ENCODE measurements at places on chromosomes 1 and 21.

DNA sequence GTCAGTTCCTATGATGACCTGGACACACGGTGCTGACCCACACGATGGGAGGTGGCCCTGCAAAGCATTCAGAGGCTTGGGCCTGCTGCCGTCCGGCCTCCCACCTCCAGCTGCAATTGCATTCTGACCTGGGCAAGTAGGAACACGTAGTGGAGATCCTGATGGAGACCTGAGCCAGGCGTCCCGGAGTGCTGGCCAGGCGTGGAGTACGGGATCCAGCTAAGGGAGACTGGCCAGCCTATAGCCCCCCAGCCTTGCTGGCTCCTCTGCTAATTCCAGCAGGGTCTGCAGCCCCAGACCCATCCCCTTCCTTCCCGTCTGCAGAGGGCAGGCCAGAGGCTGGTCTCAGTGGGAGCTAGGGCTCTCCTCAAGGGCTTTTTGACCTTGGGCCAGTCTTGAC is 11.2 kb downstream of the CD46 start:
- no peak for DNase-seq

DNA sequence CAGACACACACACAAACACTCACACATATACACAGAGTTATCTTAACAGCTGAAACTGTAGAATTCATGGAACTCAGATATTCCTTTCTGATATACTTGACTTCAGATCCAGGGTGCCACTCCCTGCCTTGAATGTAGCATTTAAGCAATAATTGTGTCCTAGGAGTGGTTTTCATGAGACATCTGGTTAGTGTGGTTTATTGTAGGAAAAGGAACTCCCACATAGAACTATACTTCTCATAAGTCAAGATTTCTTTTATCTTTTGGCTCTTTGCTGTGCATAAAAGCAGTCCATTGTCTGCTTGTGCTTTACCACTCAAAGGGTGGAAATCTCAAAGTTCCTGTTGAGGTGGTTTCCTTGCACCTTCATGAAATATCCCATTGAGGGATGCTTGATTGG is 272.6 kb upstream of the SGIP1 start:
- no peak for DNase-seq

DNA sequence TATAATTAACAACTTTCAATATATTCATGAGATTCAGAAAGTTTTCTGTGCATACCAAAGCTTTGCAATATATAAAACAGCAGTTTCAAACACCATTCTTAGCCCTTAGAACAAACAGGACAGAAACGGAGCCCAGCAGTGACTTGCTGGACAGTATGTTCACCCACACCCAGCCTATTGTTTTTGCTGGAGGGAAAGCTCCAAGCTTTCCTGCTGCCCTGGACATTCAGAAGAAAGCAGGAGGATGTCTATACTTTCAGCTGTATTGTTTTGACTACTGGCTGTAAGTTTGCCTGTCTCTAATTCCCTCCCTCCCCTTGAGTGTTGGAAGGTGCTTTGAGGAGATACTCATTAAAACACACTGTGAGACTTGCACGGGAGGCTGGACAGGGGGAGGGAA is 9.6 kb downstream of the DENND2C start:
- no peak for DNase-seq

DNA sequence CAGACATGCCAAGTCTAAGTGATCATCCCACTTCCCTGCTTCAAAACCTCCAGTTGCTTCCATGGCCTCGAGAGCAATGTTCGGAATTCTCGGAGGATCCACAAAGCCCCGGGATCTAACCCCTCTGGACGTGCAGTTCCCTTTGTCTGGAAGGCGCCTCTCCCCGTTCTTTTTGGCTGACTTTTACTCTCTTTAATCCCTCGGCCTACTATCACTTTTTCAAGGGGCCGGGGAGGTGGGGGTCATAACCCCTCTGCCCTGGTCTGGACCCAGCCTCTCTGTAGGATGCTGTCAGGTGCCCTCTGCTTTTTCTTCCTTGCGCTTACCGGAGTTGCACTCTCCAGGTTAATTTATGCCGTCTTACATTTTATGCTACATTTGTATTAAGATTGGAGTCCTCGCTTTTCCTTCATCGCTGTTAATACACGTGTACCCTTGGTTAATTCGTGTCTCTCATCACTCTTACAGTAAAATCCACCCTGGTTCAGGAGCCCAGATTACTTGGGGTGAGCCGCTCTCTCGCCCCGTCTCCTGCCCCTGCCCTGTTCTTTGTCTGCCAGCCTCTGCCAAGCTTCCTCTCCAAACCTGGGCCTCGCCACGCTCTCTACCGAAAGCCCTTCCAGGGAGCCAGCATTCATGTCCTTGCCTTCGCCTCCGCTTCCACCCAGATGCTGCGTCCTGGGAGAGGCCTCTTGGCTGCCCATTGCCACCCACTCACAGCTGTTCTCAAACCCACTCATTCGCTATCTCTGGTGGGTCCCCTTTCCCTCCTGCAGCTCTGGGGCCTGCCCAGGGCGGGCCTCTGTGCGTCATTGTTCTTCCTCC is 448.6 kb downstream of the CAMTA1 start:
- DNase-seq = no peak

DNA sequence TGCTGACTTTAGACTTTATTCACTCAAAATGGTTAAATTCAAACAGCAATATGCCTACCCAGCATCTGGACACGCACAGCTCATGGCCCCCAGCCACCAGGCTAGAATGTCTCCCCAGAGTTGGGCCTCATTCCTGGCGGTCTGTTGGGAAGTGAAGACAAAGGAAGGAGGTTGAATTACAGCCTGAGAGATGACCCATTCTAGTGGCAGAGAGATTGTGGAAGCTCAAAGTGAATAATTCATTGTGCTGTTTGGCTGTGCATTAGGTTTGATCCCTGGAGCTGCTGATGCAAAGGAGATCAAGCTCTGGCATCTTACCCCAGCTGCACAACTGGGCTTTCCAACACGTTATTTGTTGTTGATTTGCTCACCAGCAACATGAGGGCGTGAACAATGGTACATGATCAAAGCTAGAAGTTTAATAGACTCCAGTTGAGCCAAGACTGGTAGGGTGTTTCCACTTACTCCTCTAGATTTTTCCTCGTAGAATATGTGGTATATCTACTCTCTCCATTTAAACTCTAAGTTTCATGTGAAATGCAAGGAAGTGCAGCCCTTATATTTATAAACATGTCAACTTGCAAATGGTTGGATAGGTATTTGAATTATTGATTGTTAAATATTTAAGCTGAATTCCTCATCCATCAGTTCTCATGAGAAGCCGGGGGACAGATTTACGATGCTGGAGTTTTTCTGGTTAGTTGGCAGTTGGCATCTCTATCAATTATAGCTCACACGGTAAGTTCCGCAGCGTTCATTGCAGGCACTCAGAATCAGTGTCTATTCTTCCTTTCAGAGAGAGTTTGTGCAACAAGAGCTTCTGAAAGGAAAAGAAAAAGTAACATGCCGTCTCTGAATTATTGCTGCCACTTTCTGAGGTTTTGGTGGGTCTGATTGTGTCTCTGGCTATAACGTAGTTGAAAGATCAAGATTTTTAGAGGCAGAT is 222.7 kb downstream of the TM2D1 start:
- DNase-seq = no peak

GRCh38 chr1:88013485-88013884 is 670.6 kb upstream of the PKN2 start:
- DNase-seq = no peak

DNA sequence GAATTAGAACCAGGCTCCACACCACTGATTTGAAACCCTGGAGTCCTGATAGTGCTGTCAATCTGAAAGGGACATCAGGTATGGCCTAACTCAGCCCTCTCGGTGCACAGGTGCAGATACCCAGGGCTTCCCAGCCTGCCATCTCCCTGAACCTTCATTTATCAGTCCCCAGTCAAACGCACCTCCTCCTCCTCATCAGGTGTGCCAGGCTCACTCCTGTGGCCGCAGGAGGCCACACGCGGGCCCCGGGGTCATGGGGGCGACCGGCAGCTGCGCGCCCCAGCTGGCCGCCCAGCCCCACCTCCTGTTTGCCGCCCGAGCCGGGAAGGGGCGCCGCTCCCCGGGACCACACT is 572 bp downstream of the FUCA1 start:
- DNase-seq = no peak

GRCh38 chr1:59290193-59290949 is 6.5 kb upstream of the FGGY start:
- no peak for DNase-seq

- DNase-seq = no peak
These were observed 82.9 kb downstream of the GALNT2 start for GRCh38 chr1:230149751-230150584.

DNA sequence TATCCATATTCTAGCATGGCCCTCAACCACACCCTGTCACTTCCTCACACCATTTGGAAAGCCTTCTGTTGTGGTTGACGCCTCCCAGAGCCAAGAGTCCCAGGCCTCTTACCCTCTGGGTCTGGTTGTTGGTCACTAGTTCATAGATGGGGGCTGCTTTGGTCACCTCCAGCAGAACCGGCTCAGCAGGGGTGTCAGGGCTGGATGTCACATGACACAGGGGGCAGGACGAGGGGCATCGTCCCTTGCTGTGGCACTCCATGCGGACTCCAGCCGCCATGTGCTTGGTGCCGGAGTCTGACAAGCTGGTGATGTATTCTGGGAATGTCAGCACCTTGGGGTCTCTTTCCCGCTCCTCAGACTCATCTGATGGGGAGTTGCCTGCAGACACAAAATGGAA is 270.1 kb downstream of the ASTN1 start:
- no peak for DNase-seq

DNA sequence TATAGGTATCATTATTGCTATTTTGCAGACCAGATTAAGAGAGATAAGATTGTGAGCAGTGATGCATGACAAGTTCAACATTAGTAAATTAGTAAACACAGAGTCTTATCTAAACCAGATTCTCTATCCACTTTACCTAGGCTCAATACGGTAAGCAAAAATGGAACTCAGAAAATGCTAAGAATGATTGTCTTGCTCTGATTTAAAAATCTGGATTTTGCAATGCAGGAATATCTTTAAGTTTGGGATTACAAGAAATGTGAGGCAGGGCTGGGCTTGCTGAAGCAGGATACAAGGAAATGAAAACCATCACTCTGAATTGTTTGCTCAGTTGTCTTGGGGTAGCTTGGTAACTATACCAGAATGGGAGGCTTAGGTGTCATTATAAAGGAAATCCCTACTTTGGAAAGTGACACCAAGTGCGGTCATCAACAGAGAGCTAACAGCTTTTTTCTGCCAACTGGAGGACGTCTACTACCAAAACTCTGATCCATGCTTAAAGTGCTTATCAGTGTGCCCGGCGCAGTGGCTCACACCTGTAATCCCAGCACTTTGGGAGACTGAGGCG is 332.7 kb upstream of the RUNX1 start:
- DNase-seq = no peak

DNA sequence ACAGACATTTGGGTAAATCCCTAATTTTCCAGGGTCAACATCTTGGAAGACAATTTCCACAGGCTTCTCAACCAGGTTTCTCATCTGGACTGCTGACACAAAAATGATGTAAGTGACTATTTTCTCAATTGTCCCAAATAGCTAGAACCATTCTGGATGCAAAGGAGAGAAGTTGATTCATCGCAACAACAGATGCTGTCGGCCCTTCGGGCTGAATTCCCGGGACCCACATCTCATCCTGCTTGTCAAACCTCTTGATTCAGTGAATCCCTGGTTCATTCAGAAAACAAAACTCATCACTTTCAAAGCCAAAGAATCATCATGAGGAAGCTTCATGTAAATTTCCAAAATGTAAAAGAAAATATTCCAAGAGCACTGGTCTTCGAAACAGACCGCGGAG is 251.8 kb downstream of the NPHP4 start:
- DNase-seq = no peak

- DNase-seq = no peak
These were observed 703 bp downstream of the ERI3 start for GRCh38 chr1:44354268-44354839.

DNA sequence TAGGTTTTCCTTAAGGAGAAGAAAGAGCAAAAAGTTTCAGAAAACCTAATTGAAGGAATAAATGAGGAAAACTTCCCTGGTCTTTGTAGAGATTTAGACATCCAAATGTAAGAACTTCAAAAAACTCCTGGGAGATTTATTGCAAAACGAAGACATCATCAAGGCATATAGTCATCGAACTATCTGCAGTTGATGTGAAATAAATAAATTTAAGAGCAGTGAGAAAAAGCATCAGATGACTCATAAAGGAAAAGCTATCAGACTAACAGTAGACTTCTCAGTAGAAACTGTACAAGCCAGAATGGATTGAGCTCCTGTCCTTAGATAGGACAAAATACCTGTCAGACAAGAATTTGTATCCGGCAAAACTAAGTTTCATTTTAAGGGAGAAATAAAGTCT is 569.4 kb upstream of the ADAMTS5 start:
- no peak for DNase-seq
